ENCODE measurements at places on chromosomes 7 and 10.

- no peak for DNase-seq
Observed at GRCh38 chr7:515628-516027, 4.0 kb downstream of the PDGFA start.

DNA sequence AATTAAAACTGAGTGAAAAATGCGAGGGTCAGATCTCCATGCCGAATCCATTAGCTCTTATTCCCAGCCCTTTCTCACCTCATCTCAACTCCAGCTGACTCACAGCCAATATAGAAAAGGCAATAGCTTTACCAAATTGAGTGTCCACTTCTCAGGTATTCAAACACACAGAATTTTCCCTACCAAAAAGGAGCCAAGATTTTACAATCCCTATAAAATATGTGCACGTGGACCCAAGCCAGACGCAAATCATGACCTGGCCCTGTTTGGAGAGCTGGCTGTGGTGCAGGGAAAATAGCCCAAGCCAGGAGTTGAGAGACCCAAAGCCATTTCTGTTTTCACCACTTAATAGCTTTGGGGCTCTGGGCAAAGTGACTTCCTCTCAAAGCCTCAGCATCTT is 379.7 kb upstream of the AUTS2 start:
- DNase-seq = no peak

GRCh38 chr10:75403939-75404814 is 2.6 kb upstream of the ZNF503 start:
- DNase-seq = no peak

- no peak for DNase-seq
Observed at GRCh38 chr7:144822223-144822622, 13.6 kb downstream of the TPK1 start.

DNA sequence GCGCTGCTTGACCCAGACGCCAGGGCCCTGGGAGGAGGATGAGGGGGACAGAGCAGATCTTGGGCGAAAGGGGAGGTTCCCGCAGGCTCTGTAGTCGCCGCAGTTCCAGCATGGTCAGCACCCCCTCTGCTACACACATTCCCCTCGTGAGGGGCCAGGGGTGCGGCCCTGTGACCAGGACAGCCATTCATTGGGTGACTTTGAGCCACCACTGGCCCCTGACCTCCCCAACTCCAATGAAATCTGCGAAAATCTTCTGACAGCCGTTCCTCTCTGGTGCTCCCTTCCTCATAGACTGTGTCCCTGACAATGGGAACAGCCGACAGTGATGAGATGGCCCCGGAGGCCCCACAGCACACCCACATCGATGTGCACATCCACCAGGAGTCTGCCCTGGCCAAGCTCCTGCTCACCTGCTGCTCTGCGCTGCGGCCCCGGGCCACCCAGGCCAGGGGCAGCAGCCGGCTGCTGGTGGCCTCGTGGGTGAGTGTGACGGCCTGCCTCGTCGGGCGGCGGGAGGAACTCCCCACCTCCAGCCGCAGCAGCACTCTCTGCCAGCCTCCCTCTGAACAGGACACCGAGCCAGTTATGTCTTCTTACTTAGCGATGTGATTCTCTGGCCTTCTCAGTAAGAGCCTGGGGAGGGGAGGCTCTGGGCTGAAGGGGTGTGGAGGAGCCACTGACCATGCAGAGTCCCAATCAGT is 825 bp downstream of the TMEM176A start:
- DNase-seq = no peak

DNA sequence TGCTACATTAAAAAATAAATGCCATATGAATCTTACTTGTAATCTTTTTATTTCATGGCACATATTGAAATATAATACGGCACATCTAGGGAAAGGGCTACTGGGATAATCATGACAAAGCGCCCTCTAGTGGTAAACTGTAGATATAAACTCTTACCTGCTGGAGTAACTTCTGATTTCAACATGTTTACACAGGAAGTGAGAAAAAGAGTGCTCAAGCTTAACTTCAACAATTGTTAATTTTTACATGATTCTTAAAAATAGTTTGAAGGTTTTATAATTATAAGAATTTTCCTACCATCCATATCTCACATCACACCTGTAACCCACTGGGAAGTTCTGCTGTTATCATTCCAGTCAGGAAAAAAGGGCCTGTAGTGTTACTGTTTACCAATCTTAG is 2.0 kb upstream of the HEPACAM2 start:
- peak; percentile 55 for DNase-seq

DNA sequence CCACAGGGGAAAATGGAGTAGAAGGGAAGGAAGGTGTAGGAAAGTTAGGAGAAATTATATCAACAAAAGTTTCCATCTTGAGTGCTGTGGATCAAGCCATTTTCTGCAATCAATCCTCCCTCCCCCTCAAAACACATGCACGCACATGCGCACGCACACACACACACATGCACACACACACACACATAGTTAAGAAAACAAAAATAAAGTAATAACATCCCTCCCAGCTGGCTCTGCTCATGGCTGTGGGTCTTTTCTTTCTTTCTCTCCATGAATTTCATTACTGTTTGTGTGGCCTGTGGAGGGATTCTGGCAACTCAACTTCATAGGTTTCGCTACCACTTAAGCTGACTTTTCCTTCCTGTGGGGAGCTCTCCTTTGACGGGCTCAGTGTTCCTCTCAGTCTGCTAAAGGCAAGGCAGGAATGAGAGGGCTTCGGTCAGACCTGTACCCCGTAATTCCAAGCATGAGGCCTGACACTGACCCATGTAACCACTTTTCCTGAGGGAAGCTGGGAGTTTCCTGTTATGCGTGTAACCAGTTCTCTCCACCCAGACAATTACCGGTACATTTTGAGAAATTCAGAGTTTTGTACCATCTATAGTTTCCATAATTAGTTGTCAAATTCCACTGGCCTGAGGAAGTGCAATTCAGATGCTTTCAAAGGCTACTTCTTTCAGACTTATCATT is 79.8 kb downstream of the ZNF92 start:
- DNase-seq = no peak

DNA sequence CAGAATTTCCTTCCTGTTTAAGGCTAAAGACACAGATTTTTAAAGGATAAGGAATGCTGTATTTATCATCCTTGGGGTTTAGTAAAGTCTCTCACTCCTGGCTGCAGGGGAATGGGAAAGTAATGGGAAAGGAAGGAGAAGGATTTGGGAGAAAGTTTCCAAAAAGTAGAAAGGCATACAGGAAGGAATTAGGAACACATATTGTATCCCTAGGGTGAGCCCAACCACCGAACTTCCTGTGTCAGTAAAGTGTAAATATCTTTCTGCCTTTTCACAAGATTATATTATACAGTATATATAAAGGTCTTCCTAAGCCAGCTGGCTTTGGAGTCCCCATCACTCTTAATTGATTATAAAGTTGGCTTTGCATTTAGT is 12.0 kb upstream of the UBE2D1 start:
- no peak for DNase-seq

DNA sequence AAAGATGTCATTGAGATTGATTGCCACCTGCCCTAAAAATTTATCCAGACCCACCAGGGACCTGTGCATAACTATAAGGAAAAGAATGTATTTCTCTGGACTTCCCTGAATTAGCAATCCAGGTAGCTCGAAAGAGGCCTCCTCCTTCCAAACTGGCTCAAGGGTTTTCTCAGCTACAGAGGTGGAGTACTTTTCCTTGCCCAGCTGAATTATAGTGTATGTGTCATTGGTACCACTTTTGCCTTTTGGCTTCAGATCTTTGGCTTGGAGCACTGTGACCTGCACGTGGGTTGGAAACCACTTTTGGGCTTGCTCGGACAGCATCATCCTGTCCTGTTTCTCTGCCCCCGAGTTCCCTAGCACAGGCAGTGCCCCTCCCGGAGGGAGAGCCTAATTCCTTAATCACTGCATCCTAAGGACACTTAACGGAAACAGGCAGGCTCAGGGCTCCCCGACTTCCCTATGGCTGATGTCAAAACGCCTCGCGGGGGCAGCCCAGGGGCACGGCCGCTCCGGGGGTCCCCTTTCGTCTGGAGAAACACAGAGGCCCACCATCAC is 825 bp downstream of the RAB11FIP2 start:
- peak; percentile 28 for DNase-seq

- DNase-seq = peak; percentile 53
Observed at GRCh38 chr7:86926732-86927131, 132.7 kb downstream of the ELAPOR2 start.

DNA sequence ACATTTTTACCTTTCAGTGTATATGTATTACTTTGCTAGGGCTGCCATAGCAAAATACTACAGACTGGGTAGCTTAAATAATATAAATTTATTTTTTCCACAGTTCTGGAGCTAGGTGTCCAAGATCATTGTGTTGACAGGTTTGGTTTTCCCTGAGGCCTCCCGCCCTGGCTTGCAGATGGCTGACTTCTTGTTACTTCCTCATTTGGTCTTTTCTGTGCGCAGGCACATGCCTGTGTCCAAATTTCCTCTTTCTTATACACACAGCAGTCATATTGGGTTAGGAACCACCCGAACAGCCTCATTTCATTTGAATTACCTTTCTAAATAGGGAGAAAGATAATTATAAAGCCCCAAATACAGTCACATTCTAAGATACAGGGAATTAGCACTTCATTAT is 521.6 kb upstream of the SORCS1 start:
- no peak for DNase-seq

DNA sequence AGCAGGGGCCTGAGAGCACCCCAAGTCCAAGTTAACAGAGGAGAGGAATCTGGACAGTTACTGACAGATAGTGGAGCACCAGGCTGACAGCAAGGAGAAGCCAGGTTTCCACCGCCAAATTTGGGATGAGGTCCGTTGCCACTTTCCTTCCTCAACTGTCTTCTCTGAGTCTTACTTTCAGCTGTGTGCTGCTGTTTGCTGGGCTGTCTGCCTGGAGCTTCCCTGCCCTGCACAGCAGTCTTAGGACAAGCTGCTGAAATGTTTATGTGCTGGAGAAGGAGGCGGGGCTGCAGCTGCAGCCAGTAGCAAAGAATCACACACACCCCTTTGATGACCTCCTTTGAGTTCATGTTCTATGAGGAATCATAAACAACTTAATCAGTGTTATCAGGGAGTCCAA is 17.4 kb upstream of the CYP3A7 start:
- DNase-seq = no peak

DNA sequence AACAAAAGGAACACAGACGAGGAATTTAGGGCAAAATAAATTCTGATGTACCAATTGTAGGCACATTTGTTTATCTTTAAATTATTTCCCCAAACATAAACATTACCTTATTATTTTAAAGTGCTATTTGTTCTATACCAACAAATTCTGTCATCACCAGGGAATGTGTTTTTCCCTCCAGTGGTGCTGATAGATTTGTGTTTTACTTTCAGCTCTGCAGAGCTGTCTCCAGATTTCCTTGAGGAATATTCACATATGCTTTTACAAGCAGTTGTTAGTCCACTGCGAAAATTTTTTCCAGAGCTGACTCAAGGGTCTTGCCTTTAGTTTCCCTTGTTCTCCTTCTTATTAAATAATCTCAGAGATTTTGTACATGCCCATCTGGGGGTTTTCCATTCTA is 362.8 kb downstream of the PHF14 start:
- DNase-seq = no peak

DNA sequence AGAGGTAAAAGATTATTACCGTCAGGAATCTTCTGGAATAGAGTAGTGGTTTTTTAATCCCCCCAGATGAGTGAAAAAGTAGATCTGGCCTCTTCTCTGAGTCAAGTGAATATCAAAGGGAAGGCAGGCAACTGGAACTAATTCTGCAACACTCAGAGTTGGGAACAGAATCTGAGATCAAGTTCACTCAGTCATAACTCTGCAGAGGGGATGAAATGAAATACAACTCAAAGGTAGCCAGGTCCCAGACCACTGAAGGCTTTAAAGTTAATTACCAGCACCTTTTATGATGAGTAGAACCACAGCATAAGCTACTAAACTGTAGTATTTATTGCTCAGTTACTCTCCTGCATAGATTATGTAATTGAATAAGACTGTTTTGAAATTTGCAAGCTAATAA is 455.6 kb upstream of the AKR1E2 start:
- no peak for DNase-seq

- DNase-seq = no peak
Observed at GRCh38 chr7:11636274-11636673, 195.7 kb downstream of the THSD7A start.

DNA sequence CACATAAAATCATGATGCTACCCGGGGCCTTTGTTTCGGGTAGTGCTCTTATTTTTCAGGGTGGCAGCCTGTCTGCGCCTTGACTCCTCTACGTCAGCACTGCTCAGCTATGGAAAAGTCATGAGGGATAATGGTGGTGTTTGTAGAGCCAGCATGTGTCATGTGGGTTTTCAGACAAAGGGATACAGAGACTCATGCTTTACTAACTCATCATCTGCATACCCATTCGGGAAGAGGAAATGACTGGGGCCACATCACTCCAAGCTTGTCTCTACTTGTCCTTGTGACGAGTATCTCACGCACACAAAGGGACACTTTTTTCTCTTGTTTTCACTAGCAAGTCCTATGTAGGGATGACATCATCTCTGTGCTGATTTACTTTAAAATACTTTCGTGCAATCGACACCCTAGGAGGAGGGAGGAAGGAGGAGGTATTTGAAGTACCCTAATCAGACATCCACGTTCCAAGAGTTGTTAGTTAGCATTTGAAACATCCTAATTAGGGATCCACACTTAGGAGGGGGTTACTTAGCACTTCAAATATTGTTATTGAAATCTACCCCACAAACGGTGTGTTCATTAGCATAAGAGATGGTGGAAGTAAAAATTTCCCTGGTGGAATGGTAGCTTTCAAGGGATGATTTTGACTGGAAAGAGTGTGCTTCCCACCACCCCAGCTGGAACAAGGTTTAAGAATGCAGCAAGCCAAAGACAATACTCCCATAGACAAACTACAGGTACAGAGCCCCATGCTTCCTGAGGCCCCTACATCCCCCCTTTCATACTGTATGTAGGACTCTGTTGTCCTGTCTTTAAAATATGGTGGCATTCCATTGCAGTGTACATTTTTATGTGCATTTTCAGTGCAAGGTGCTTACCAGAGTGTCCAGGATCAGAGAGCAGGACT is 52.0 kb downstream of the THNSL1 start:
- no peak for DNase-seq

GRCh38 chr7:8190119-8190895 is 71.7 kb downstream of the ICA1 start:
- DNase-seq = peak; percentile 80

GRCh38 chr10:21811245-21811585 is 192.3 kb downstream of the DNAJC1 start:
- DNase-seq = no peak

- DNase-seq = no peak
Observed at GRCh38 chr10:93746844-93747284, 10.9 kb upstream of the LGI1 start.

All from activated CD4-positive, alpha-beta T cell treated with anti-CD3 and anti-CD28 coated beads, Interleukin-2, amount 10 ng/mL, durations not matched to agents 7 days and 5 days (primary cell).